ENCODE measurements at places on chromosomes 16 and 17.

- DNase-seq, result no peak
Observed at GRCh38 chr17:19886116-19886515, 18.4 kb upstream of the ULK2 start.

GRCh38 chr17:81294512-81295030 lies 536 bp downstream of the SLC38A10 start:
- DNase-seq, result peak; percentile 32

DNA sequence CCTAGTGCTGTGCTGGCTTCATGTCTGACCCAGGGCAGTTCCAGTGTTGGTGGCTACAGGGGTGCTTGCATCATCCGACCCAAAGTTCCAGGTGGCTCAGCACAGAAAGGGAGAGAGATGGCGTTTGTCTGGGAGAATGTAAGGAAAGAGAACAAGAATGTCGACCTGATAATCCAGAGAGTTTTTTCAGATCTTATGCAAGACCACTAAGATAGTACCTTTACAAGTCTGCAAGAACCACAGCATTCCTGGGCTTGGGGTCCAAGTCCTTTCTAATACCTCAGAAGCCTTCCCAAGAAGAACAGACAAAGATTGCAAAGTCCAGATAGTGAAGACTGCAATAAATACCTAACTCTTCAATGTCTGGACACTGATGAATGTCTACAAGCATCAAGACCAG lies 363.0 kb upstream of the TOM1L1 start:
- no peak for DNase-seq

DNA sequence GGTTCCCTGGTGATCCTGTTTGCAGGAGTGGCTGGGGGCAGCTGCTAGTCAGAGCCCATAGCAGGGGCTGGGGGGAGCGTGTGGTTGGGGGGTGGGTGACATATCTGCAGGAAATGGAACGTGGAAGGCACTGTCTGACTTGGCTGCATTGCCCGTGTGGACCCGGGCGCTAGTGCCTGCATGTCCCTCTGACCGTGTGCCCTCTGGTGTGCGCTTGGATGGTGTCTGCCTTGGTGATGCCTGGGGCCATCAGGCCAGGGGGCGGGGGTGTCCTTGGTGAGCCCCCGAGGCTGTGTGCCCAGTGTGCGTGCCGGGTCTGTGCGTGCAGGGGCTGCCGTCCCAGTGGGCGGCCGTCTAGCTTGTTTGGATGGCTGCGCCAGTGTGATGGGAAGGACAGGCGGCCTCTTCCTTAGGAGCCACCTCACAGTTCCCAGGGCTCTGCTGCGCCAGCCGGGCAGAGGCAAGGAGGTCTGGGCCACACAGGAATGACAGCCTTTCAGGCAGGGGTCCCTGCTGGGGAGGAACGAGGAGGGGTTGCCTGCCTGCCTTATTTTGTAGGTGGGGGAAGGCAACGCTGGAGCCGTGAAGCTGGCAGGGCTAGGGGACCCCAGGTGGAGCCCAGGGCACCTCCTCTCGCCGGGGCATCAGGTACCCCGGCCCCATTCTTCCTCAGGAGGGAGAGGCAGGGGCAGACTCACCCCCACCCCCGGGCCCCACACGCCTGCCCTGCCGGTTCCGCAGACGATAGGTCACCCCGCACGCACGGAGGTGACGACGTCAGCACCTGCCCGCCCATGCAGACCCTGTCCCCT lies 693 bp downstream of the NDRG4 start:
- DNase-seq, result no peak

DNA sequence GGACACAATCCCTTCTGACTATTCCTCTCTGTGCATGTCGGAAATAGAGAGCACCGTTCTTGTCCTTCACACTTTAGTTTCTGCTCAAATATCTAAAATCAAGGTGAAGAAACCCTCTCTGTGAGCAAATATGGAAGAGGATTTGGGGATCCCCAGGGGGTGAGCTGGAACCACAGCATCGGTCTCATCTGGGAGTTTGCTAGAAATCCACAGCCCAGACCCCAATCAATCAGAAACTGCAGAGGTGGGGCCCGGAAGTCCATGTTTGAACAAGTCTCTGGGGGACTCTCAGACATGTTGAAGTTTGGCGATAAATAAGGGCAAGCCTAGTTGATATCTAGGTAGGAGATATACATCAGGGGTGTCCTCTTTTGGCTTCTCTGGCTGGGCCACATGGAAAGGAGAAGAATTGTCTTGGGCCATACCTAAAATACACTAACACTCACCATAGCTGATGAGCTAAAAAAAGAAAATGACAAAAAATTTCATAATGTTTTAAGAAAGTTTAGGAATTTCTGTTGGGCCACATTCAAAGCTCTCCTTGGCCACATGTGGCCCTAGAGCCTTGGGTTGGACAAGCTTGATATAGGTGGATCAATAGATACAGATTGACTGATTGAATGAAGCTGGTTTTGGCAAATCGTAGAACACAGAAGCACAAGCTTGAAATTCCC lies 168.0 kb upstream of the FOXF1 start:
- no peak for DNase-seq

- no peak for DNase-seq
Observed at GRCh38 chr16:84950906-84951305, 60.4 kb downstream of the ZDHHC7 start.

GRCh38 chr16:77905374-77905920 lies 116.9 kb upstream of the CLEC3A start:
- no peak for DNase-seq

DNA sequence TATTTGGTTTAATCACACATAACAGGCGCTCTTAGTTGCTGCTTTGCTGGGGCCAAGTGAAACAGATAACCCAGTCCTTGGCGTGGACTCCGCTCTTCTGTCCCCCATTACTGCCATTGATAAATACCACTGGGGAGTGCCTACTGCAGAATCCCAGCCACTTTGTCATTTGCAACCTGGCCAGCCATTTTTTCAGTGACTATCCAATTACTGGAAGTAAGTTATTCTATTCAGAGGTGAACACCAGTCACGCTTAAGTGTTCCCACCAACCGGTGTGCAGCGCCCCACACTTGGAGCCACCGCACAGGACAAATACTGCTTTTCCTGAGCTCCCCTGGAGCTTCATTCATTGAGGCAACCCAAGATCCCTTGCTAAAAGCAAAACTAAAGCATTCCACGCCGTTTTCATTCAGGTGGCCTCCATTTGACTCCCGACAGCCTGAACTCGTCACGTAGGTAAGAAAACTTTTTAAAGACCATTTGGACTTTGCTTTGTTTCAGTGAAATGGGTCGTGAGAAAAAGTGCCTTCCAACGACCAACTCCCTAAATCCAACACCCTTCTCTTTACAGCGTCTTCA lies 1.8 kb downstream of the USP7 start:
- DNase-seq, result no peak

DNA sequence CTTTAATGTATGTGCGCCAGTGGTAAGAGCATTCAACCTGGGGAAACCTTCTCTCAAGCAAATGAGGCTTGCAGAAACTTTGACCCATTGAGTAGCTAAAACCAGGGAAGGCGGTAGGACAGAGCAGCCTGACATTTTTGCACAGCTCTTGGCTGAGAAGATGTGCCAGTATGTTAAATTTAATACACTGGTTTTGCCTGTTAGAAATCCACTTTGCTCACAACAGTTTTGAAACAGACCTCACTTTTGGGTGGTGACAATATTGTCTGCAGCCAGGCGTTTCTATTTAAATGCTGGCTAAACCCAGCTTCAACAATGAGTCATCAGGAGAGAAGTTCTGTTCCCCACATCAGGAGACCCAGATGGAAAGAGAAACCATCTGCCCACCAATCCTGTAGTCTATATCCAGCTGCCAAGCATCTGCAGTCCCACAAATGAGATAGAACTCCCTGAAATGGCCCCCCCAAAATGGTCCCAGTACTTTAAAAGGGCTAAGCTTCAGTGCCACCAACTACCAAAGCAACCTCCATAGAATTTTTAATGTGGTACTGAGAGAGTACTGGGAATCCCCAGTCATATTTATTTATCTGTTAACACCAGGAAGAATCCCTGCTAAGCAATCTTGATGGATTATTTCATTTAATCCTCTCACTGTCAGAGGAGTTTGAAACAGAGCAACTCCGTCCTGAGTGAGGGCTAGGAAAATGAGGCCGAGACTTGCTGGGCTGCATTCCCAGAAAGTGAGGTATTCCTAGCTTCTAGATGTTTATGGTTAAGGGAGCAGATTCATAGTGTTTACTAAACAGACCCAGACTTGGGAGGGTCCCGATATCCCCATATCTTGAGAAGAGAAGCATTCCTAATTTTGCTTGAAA lies 29.0 kb upstream of the CLEC3A start:
- no peak for DNase-seq

- DNase-seq, result no peak
Observed at GRCh38 chr17:79412886-79413390, 197.9 kb downstream of the RBFOX3 start.

DNA sequence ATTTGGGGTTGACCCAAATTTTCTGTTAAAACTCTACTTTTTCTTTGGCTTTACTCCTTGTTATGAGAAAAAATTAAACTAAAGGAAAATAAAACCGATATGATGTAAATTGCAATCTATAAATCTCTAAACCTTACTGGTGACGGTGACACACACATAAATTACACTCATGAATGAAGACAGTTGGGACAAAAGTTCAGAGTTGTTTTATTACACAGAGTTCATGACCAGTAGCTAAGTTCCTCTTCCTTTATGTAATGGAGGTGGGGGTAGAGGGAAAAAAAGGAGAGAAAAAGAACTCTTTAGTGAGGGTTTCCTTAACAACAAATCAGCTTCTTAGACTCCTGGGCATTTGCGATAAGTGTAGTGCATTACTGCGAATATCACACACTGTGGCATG lies 220.7 kb downstream of the KCNJ2 start:
- no peak for DNase-seq

GRCh38 chr17:45852535-45853297 lies 8.0 kb downstream of the SPPL2C start:
- DNase-seq, result peak; percentile 84

DNA sequence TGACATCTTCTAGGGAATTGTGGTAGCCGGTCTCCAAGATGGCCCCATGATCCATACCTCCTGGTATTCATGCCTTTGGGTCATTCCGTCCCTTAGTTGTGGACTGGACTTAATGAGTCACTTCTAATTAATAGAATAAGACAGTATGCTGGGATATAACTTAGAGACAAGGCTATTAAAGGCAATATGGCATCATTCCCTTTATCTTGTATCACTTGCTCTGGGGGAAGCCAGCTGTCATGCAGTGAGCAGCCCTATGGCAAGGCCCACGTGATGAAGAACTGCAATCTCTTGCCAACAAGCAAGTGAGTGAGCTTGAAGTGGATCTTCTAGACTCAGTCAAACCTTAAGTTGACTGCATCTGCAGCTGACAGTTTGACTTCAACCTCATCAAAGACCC lies 97.8 kb upstream of the MED13 start:
- no peak for DNase-seq

DNA sequence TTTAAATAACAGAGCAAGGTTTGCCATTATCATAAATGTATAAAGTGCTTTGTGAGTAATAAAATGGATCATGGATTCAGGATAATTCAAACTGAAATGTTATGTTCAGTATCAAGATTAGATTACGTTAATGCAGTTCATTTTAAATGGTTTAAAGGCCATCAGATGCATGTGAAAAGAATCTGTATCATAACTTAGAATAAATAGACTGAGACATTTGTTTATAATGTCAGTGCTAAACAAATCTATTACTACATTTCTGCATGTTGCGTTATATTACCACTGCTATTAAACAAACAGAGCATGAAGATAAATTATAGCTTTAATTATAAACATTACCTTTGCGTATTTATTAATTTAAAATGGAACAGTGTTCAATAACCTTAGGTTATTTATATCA lies 160.2 kb downstream of the TOX3 start:
- DNase-seq, result no peak

GRCh38 chr17:48791128-48792032 lies 25.6 kb downstream of the TTLL6 start:
- peak; percentile 69 for DNase-seq

DNA sequence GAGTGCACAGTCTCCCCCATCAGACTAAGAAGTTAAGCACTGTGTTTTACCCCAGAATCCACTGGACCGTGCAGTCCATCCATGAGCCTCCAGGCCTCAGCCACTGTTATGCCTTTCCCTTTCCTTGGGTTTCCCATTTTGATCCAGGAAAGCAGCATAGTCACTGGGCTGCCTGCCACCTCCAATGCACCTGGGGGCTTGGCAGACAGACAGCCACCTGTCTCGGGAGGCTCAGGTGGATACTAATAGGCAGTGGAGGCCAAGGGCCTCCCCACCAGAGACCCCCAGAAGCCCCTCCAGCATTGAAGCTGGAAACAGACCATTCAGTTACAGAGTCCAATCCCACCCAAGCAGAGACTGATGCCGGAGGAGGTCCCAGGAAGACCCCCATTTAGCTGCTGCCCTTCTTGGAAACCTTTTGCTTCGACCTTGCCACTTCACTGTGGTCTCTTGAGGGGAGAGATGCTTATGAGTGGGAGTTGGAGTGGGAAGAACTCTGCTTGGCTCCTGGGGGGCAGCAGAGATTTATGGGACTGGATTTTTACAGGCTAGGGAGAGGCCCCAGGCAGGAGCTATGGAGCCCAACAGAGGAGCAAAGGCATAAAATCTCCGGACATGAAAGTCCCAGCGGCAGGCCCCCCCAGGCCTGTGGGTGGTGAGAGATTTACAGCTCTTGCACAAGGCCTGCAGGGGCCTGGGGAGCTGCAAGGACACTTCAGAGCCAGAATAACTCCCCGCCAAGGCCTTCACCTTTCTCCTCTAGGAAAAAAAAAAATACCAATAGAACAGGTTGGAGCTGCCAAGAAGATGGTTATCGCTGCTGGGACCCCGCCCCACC lies 12.2 kb upstream of the SP2 start:
- no peak for DNase-seq

DNA sequence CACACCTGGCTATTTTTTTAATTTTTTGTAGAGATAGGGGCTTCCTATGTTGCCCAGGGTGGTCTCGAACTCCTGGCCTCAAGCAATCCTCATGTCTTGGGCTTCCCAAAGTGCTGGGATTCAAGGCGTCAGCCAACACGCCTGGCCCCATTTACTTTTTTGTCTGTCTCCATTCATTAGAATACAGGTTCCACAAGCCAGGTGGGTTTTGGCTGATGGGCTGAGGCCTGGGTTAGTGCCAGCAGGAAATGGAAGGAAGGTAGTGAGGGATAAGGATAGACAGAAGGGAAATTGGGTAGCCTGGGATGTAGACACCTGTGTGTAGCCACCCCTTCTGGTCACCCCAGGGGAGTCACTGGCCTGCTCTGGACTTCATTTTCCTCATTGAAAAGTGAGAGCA lies 4.4 kb upstream of the IL27 start:
- no peak for DNase-seq

- DNase-seq, result no peak
Observed at GRCh38 chr16:7763111-7763510, 430.5 kb downstream of the RBFOX1 start.

GRCh38 chr16:11794996-11795886 lies 1.8 kb downstream of the ZC3H7A start:
- DNase-seq, result no peak

GRCh38 chr17:66355510-66355909 lies 53.1 kb downstream of the PRKCA start:
- DNase-seq, result no peak
